A549 treated with DMSO at 1 μM for 4 hours (cell line): ENCODE measurements at places on chromosomes 6 and 20. TPM values are rescaled to one million over a fixed set of nuclear protein-coding genes. Genes with fewer than 3 reads are reported as not detected.

OPRL1 gene
- total RNA-seq, result 0.40 to 0.71 TPM (median 0.51 TPM) in 5 replicates

GRIK2 gene
- total RNA-seq, result 0.24 to 0.36 TPM (median 0.32 TPM) in 5 replicates

SOX18 gene
- total RNA-seq, result 1.1 to 2.3 TPM (median 1.7 TPM) in 5 replicates

SFT2D1 gene
- total RNA-seq, result 35.1 to 45.6 TPM (median 42.8 TPM) in 5 replicates

MYLK4 gene
- total RNA-seq, result 0.12 to 0.19 TPM (median 0.14 TPM) in 5 replicates

HCRTR2 gene
- not detected in 5 replicates for total RNA-seq

KIF25 gene
- 0.06 to 0.07 TPM in 2 of 5 replicates, not detected in the others for total RNA-seq

KCNQ5 gene
- total RNA-seq, result 1.4 to 2.7 TPM (median 2.0 TPM) in 5 replicates

C6orf15 gene
- total RNA-seq, result not detected in 5 replicates
